ENCODE measurements at places on chromosomes 2 and 18. TPM values are rescaled to one million over a fixed set of nuclear protein-coding genes. Genes with fewer than 3 reads are reported as not detected.
A peak's percentile ranks its signal among the peaks of the same experiment; 100 is the strongest.

The CFC1 gene
- not detected for total RNA-seq

The DPYSL5 gene
- total RNA-seq: not detected

The TFCP2L1 gene
- not detected for total RNA-seq

The CHRND gene
- not detected for total RNA-seq

The IL1F10 gene
- not detected for total RNA-seq

The EML4 gene
- 20.4 TPM for total RNA-seq

The KCNK3 gene
- total RNA-seq: 0.53 TPM

The POLE4 gene
- 10.2 TPM for total RNA-seq

The COL4A4 gene
- under 0.01 TPM for total RNA-seq

The PRKAG3 gene
- total RNA-seq: not detected

The HOXD12 gene
- not detected for total RNA-seq

The KCNS3 gene
- total RNA-seq: 13.0 TPM

The IL1RL2 gene
- total RNA-seq: not detected

The LYPD6B gene
- 1.3 TPM for total RNA-seq

The CROCC2 gene
- not detected for total RNA-seq

The ASXL3 gene
- 0.47 TPM for total RNA-seq

The MC2R gene
- not detected for total RNA-seq

The GPR45 gene
- not detected for total RNA-seq

The MROH2A gene
- not detected for total RNA-seq

The MYL12A gene
- total RNA-seq: 1,167 TPM

The TXNDC2 gene
- not detected for total RNA-seq

The SMYD1 gene
- total RNA-seq: not detected

The GAL3ST2 gene
- not detected for total RNA-seq

The HOXD11 gene
- 2.2 TPM for total RNA-seq

- DNase-seq: peak; percentile 23
These were observed 226.3 kb upstream of the SMAD7 start for GRCh38 chr18:49177071-49177470.

- no peak for DNase-seq
These were observed 48.0 kb downstream of the NAB1 start for GRCh38 chr2:190696792-190697398.

DNA sequence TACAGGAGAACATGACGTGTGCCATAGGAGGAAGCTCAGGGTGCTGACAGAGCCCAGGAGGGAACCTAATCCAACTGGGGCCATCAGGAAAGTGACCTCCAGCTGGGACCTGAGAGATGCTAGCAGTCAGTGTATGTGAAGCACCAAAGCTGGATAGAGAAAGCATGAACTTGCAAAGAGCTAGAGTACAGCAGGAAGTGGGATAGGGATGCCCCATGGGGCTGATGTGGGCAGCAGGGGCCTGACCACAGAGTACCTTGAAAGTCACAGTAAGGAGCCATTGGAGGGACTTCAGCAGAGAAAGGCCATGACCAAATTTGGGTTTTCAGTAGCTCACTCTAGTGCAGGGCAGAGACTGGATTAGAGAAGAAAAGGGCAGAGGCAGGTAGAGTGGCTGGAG lies 91.6 kb upstream of the TTC39C start:
- DNase-seq: no peak

- no peak for DNase-seq
These were observed 121.4 kb upstream of the MAP3K20 start for GRCh38 chr2:172953970-172954852.

DNA sequence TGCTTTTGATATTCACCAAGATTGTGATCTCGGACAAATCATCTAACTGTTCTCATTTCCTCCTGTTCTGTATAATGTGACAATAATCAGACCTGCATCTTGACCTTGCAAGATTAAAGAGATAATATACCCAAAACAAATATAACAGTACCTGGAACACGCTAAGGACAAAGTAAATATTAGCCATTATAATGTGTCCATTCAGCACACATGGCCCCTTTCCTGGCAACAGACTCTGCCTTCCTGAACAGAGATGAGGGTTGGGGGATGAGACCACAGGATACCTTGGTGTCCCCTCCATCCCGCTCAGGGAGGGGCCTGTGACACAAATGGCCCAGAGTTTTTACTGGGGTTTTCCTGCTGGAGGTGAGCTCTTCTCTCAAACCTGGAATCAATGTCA lies 143.4 kb upstream of the SERPINE2 start:
- DNase-seq: no peak

GRCh38 chr2:217477583-217477982 lies 525.2 kb downstream of the TNS1 start:
- no peak for DNase-seq

- DNase-seq: no peak
These were observed 20.6 kb downstream of the FIGN start for GRCh38 chr2:163715199-163715598.

GRCh38 chr2:11691076-11691660 lies 21.2 kb upstream of the NTSR2 start:
- DNase-seq: no peak

GRCh38 chr2:174870787-174871186 lies 106.5 kb upstream of the CHRNA1 start:
- DNase-seq: no peak

GRCh38 chr2:27021253-27022049 lies 11.3 kb upstream of the TMEM214 start:
- DNase-seq: no peak

- no peak for DNase-seq
These were observed 5.0 kb downstream of the TANK start for GRCh38 chr2:161165266-161165665.

DNA sequence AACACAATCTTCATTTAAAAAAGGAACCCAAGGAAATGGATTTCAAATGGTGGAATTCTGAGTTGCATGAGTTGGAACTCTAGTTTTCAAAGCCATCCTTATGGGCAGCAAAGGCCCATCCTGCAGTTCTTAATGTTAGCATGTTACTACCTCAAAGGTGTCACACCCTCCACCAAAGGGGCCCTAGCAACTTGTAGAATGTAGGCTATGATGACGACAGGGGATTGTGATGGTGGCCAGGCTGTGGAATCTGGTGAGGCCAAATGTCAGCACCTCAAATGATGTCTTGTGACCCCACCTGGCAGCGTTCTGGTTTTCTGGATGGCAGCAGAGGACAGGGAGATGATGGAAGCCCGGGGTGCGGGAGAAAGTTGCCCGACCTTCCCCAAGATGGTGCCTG lies at the start of gene TMEM247:
Gene TMEM247 (plus strand): TSS at position 301 of the 400 bp plus-strand sequence.
- DNase-seq: no peak

DNA sequence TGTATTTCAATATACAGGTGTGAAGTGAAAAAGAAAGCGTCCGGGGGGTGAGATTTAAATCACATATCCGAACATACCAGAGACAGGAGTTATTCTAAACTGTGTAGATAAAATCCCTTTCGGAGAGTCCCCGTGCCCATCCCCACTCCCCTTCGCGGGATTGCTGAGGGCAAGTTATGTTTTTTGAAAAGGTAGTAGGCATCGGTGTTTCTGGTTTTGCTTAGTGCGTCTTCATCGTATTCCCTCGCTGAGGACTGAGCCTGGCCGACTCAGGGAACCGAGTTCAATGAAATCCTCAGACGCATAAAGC lies 583.4 kb downstream of the ZEB2 start:
- no peak for DNase-seq

GRCh38 chr2:8586457-8587051 lies 95.3 kb upstream of the ID2 start:
- no peak for DNase-seq

DNA sequence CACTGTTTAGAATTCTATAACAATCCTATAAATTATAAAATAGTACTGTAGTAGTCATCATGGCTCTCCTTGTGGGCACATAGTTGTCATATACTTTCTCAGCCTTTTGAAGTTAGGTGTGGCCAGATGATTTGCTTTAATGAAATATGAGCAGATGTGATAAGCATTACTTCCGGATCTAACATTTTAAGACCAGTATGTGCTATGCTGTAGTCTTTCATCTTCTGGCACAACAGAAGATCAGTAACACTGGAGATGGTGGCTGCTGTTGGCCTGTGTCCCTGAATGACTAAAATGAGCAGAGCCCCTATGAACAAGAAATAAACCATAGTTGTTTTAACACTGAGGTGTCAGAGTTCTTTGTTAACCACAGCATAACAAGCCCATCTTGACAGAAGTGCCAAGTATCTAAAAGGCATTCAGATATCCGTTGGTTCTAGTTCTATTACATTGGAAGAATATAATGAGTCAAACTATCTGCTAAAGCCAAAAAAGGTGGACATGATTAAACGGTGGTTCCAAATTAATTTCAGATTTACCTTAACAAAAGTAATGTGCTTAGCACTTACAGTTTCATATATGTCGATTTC lies 6.3 kb downstream of the MEX3C start:
- DNase-seq: no peak

GRCh38 chr2:84424152-84424551 lies 34.9 kb downstream of the SUCLG1 start:
- DNase-seq: no peak

DNA sequence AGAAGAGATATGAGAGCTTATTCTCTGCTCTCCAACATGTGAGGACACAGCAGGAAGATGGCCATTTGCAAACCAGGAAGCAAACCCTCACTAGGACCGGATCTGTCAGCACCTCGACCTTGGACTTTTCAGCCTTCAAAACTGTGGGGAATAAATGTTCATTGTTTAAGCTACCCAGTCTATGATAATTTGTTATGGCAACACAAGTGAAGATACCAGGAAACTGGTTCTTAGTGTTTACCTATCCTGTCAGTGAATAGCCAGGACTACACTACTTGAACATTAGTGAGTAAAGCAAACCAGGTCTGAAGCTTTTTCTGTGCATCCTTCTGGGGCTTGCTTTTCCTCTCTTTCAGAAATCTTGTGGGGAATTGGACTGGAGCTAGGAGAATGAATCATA lies 44.4 kb upstream of the BARD1 start:
- DNase-seq: no peak

- peak; percentile 68 for DNase-seq
These were observed 72.8 kb upstream of the TMEFF2 start for GRCh38 chr2:192267484-192267883.

- no peak for DNase-seq
These were observed 939 bp downstream of the DOCK10 start for GRCh38 chr2:225041207-225041850.

- DNase-seq: no peak
These were observed 47.0 kb upstream of the PTH2R start for GRCh38 chr2:208359632-208359986.

- no peak for DNase-seq
These were observed 597 bp downstream of the RNF103 start for GRCh38 chr2:86623043-86623493.

DNA sequence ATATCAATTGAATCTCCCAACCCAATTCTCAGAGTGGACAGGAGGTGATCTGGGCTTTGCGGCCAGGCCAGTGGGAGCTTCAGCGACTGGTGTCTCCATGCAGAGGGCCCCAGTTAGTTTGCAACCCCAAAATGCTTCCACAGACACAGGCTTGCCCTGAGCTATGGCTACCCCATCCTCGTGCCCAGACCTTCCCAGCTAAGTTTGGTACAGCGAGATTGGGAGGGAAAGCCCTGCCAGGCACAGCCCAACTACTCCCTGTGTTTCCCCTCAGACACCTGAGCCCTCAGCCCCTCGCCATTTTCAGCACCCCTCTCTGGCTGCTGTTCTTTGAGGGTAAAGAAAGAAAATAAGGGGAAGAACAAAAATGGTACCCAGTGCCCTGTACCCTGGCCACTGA lies 142.9 kb downstream of the TNS1 start:
- DNase-seq: no peak

GRCh38 chr2:214069254-214069653 lies 341.6 kb upstream of the VWC2L start:
- peak; percentile 20 for DNase-seq

DNA sequence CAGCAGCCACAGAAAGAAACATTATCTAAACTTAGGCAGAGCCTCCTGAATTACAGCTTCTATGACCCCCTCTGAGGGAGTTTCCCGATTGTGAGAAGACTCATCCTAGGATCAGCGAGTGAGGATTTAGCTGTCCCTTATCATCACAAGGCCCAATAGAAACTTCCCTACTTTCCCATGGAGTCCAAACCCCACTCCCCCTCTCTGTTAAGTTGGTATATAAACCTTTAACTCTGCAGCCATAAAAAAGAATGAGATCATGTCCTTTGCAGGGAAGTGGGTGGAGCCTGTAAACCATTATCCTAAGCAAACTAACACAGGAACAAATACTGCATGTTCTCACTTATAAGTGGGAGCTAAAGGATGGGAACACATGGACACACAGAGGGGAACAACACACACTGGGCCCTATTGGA lies 78.8 kb downstream of the MYL12B start:
- DNase-seq: no peak

- no peak for DNase-seq
These were observed 10.6 kb upstream of the RPIA start for GRCh38 chr2:88680916-88681315.

- no peak for DNase-seq
These were observed 2.1 kb upstream of the LBX2 start for GRCh38 chr2:74501335-74502071.

GRCh38 chr2:134440336-134440909 lies 186.6 kb downstream of the MGAT5 start:
- DNase-seq: no peak

- no peak for DNase-seq
These were observed 83.8 kb downstream of the MAP4K4 start for GRCh38 chr2:101781326-101781725.

GRCh38 chr2:185441486-185442005 lies 297.1 kb upstream of the FSIP2 start:
- DNase-seq: no peak

- no peak for DNase-seq
These were observed 21.5 kb upstream of the MFSD2B start for GRCh38 chr2:23988371-23988770.

DNA sequence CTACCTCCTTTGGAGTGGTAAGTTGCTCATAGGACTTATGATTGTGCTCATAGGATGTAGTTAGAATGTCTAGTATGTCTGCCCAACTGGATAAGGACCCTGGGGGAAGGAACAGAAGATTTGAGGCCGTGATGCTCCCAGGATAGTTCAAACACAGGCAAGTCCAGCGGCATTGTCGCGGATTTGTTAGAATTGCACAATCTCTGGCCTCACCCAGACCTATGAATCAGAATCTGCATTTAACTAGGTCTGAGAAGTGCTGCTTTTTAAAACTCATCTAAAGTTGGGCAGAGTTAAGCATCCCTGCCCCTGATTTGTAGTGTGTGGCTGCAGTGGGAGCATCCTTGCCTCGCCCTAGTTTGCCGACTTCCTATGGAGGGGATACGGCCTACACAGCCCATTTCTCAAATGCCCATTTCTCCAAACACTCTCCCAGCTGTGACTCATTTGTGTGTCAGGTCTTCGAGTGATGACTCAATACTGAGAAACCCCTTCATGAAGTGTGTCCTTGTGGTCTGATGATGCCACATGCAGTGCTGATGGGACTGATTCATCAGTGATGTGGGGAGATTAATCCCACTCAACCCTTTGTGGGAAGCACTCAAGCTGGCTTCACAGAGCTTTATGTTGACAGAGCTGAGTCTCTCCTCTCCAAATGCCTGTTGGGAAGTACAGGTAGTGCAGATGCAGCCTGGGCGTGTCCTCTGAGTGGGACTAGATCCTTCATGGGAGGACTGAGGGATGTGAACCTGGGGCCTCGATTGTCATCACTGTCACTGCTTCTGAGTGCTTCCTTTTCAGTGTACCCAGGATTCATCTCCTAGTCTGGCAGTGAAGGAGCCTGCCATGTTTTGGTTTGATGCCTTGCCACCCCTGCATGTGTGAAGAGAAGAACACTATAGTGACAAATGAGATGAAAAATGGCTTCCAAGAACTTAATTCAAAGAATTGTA lies 18.7 kb downstream of the SMIM21 start:
- no peak for DNase-seq
